Aorta (tissue), 5 donors: ENCODE measurements at places on chromosomes 13 and 19.

DNA sequence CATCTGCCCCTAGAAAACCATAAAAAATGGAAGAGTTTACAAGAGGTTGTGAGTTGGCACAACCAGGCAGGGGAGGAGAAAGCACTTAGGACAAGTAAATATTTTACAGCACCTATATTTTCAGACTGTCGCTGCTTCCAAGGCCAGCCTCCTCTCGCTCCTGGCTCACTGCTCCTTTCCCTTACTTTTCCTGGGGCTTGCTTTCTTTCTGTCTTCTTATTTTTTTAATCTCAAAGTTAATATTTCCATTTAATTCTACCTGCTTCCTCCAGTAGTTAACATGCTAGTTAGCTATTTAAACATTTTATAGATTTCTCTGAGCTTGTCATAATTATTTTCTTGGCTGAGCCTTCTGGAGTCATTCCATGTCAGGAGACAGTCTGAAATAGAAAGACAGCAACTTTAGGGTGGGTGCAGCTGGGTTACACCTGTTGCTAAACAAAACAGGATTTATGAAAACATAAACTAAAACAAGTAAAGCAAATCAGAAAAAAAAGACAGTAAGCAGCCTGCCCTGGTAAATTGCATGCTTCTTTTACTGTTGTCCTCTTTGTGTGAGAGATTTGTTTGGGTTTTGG is 330.1 kb downstream of the DLEU7 start:
- H3K36me3 ChIP-seq = no peaks in the 10 kb centered on the region
- peaks cover 2% of the 10 kb centered on the region for H3K4me1 ChIP-seq
- peak overlapping the region; percentile 57 for H3K27ac ChIP-seq
- DNase-seq = no peak
- H3K4me3 ChIP-seq = no peak overlapping the region
- H3K27me3 ChIP-seq = no peaks in the 10 kb centered on the region

GRCh38 chr19:15330801-15331418 is 1.4 kb downstream of the BRD4 start:
- no peaks in the 10 kb centered on the region for H3K36me3 ChIP-seq
- peak overlapping the region; percentile 100 for H3K27ac ChIP-seq

GRCh38 chr13:38819053-38819452 is 132.2 kb downstream of the FREM2 start:
- no peak overlapping the region for H3K27ac ChIP-seq
- H3K4me3 ChIP-seq = no peak overlapping the region
- H3K36me3 ChIP-seq = no peaks in the 10 kb centered on the region
- H3K27me3 ChIP-seq = no peaks in the 10 kb centered on the region

DNA sequence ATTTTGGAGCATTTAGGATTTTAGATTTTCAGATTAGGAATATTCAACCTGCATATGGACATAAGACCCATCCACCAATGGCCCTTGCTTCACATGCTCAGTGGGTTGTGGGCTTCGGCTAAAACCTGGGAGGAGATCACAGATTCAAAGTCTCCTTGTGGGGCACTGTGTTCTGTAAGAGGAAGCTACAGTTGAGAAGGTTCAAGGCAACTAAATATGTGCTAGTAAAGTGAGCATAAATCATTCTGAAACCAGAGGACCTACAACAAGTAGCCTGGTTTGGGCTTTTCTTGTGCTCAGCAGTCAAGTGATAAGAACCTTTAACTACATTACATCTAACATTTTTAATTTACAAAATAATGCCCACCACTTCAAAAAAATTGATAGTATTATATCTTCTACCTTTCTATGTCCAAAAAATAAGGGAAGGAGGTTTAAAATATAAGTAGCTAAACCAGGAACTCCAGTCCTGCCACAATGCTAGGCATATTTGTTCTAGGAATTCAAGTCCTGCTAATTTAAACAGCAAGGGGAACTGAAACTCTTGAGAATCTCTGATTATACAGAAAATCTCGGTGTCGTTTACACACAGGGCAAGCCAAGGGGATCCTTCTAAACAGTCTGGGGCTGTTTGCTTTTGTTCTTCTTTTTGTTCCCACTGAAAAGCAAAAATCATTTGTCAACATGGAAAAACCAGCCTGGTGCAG is 36.6 kb downstream of the FOXO1 start:
- no peak overlapping the region for H3K4me3 ChIP-seq
- H3K36me3 ChIP-seq = no peaks in the 10 kb centered on the region
- peaks cover 9% of the 10 kb centered on the region for H3K4me1 ChIP-seq

DNA sequence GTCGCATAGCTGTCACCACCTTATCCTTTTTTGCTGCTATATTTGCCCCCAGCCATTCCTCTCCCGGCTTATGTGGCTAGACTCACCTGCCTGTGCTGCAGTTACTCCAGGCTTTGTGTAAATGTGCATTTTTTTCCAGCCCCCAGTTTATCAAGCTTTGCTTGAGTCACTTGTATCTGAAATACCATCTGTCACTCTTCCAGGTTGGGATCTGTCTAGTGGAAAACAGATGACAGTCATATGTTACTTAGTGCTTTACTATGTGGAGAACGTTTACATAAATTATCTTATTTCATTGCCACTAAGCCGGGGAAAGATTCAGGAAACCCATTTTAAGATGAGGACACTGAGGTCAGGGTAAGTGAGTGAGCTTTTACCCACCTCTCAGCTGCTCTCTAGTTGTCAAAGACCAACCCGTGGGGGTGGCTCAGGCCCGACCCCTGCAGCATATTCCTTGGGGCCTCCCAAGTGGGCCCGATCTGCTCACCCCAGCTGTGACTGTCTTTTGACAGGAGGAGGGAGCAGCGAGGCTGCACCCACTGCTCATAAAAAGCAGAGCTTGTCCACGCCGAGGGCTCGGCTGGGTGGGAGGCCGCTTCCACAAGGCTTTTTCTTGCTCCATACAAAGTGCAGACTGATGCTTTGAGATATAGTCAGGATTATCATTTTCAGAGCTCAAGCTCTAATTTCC is 7.2 kb downstream of the GJB2 start:
- H3K4me1 ChIP-seq = no peaks in the 10 kb centered on the region
- peaks cover 2% of the 10 kb centered on the region for H3K27me3 ChIP-seq
- DNase-seq = no peak
- no peaks in the 10 kb centered on the region for H3K36me3 ChIP-seq
- no peak overlapping the region for H3K4me3 ChIP-seq
- no peak overlapping the region for H3K27ac ChIP-seq

- no peak overlapping the region for H3K27ac ChIP-seq
- DNase-seq = no peak
- H3K36me3 ChIP-seq = no peaks in the 10 kb centered on the region
- no peak overlapping the region for H3K4me3 ChIP-seq
Measured at GRCh38 chr19:45234089-45234869, 10.9 kb downstream of the EXOC3L2 start.

DNA sequence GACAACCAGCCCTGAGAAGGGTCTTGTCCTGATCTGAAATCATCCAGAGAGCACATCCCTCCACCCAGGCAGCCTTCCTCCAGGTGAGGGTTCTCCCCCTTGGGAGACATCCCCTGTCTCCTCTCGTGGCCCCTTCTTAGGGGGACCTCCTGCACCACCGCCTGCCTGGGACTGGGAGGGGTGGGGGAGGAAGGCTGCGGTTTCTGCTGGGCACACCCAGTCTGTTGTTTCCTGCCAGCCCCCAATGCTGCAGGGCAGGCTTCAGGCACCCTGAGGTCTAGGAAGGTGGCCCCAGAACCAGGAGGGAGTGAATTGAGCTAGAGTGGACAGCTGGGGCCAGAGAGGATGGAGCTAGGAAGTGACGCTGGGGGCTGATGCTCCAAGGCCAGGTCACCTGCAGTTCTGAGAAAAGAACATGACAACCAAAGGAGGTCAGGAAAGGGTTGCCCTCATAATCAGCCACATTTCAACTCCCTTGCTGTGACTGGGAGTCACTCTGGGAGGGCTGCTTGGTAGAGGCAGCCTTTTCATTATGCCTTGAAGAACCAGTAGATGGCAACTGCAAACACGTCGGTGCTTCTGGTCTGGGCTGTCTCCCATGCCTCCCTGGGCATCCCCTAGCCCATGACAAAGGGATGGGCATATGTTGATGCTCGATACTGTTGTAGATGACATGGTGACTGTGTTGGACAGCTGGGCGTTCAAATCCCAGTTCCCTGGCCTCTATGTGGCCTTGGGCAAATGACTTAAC is 1.4 kb downstream of the ARHGEF18 start:
- no peaks in the 10 kb centered on the region for H3K4me1 ChIP-seq
- no peak overlapping the region for H3K27ac ChIP-seq
- no peak for DNase-seq
- no peaks in the 10 kb centered on the region for H3K36me3 ChIP-seq
- no peaks in the 10 kb centered on the region for H3K27me3 ChIP-seq

GRCh38 chr19:18131841-18132596 is 20.9 kb upstream of the PIK3R2 start:
- no peaks in the 10 kb centered on the region for H3K27me3 ChIP-seq
- no peaks in the 10 kb centered on the region for H3K4me1 ChIP-seq
- no peak for DNase-seq
- no peaks in the 10 kb centered on the region for H3K36me3 ChIP-seq
- H3K27ac ChIP-seq = no peak overlapping the region
- no peak overlapping the region for H3K4me3 ChIP-seq

- no peaks in the 10 kb centered on the region for H3K36me3 ChIP-seq
- no peaks in the 10 kb centered on the region for H3K27me3 ChIP-seq
- H3K4me1 ChIP-seq = no peaks in the 10 kb centered on the region
Measured at GRCh38 chr19:50312967-50313811, 16.0 kb downstream of the KCNC3 start.

- H3K27me3 ChIP-seq = no peaks in the 10 kb centered on the region
- no peak for DNase-seq
- no peaks in the 10 kb centered on the region for H3K36me3 ChIP-seq
- no peak overlapping the region for H3K4me3 ChIP-seq
Measured at GRCh38 chr13:79468402-79468801, 12.6 kb upstream of the NDFIP2 start.

- no peak overlapping the region for H3K27ac ChIP-seq
- DNase-seq = no peak
- no peaks in the 10 kb centered on the region for H3K4me1 ChIP-seq
- H3K36me3 ChIP-seq = no peaks in the 10 kb centered on the region
Measured at GRCh38 chr19:38538386-38538785, 79.4 kb downstream of the MAP4K1 start.

DNA sequence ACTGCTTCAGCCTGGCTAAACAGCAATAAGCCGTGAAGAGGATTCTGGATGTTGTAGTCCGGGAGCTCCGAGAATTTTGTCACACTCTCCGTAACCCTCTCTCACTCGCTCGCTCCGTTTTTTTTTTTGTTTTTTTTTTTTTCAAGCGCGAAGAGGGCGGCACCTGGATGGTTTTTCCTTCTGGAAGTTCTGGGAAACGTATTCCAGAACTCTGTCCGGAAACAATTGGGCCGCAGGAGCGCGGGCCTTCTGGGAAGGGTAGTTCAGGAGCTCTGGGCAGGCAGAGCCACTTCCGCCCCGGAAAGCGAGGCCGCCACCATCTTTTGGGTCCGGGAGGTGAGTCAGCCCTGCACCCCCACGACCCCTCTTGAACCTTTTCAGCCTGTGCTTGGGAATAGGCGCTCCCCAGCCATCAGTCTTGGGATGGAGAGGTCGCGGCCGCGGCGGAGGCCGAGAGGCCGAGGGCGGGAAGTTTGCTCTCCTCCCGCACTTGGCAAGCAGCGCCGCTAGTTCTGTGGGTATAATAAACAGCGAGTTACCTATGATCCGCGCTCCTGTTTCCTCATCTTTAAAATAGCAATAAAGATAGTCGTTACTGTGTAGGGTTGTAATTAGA is at the start of gene ZNF227:
Gene ZNF227 (plus strand): TSS at position 283 of the 616 bp plus-strand sequence. CDS start 5,261 bp downstream, outside the sequence.
- peak within 1 kb of the TSS; percentile 92 for H3K4me3 ChIP-seq
- no peaks in the 10 kb centered on the region for H3K27me3 ChIP-seq

DNA sequence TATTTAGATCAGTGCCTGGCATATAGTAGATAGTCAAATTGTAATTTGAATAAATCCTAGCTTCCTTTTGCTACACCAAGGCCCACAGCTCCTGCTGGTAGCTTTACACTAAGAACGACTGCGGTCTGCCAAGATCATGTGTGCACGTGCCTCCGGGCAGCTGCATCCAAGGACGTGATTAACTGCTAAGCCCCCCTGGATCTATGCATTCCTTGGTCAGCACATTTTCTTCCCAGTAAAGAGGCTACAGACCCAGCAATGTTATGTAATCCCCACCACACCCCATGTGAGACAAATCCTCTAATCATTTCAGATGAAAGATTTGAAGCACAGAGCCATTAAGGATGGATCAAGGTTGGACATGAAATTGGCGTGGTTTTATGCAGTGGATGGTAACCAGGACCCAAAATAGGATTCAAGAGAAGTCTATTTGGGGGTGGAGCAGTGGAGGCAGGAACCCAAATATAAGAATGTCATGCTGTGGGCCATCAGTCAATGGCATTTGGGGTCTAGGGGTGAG is 65.2 kb upstream of the PEG3 start:
- H3K27me3 ChIP-seq = no peaks in the 10 kb centered on the region
- DNase-seq = no peak
- no peaks in the 10 kb centered on the region for H3K4me1 ChIP-seq
- no peak overlapping the region for H3K4me3 ChIP-seq

DNA sequence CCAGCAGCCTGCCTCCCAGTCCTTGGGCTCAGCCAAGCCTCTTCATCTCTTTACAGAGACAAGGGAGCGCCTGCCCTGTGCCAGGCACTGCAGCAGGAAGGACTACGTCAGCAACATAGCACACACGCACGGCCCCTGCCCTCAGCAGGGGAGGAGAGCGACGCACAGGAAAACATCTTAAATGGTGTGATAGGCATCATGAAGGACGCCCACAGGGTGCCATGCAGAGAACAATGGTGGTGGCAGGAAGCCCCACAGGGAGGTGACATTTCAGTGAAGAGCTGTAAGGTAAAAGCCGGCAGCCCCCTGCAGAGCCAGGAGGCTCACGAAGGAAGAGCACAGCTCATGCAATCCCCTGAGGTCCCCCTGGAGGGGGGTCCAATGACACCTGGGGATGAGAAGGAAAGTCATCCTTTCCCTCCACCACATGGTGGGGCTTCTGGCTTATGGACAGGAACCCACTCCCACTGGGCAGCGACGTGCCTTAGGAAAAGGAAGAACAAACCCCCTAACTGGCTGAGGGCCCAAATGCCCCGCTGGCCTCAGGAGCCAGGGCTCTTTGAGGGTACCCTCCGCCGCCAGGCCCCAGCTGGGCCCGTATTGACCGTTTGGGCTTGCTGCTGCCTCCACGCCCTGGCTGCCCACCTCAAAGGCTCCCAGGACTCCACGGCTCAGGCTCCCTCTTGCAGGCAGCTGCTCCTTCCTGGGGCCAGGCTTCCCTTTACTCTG is 37.3 kb upstream of the C13orf42 start:
- H3K27me3 ChIP-seq = peaks cover 2% of the 10 kb centered on the region
- no peak overlapping the region for H3K27ac ChIP-seq
- DNase-seq = no peak

DNA sequence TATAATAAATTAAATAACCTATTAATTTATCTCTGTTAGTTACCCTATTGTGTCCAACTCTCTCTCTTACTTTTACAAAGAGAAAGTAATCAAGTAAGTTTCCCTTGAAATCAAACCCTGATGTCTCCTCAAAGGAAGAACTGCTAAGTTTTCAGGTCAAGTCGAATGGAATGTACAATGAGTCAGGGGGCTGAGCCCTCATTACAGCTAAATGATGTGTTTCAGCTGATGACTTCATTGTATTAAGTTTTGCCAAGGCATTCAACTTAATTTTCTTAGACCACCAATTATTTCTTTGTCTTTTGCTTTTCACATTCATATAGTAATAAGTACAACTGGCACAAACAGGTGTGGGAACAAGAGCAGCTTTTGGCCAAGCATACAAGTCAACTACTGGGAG is 54.7 kb upstream of the DCT start:
- no peak overlapping the region for H3K4me3 ChIP-seq
- no peak overlapping the region for H3K27ac ChIP-seq
- no peaks in the 10 kb centered on the region for H3K4me1 ChIP-seq
- H3K27me3 ChIP-seq = no peaks in the 10 kb centered on the region

- no peak overlapping the region for H3K27ac ChIP-seq
- DNase-seq = no peak
- H3K4me3 ChIP-seq = no peak overlapping the region
- H3K27me3 ChIP-seq = no peaks in the 10 kb centered on the region
- no peaks in the 10 kb centered on the region for H3K4me1 ChIP-seq
- H3K36me3 ChIP-seq = no peaks in the 10 kb centered on the region
Measured at GRCh38 chr19:29831041-29831548, 19.3 kb downstream of the CCNE1 start.
